ENCODE measurements at places on chromosomes 7 and 10.

- no peak for DNase-seq
Observed at GRCh38 chr10:114879541-114880158, 58.1 kb downstream of the FHIP2A start.

- DNase-seq = no peak
Observed at GRCh38 chr10:74021248-74022055, 23.5 kb downstream of the VCL start.

DNA sequence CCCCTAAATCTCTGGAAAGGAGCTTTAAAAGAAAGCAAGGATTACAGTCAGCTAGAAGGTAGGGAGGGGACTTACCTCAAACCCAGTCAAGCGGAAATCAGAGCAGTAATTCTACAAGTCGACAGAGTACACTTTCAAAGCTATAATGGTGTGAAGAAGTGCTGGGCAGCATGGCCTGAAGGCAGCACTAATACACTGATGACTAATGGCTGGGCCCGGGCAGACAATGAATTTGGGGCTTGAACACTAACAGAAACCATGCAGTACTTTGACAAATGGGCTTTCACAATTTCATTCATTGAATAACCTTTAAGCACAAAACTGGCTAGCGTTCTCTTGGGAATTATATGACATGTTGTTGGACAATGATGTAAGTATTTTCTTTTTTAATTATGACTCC, 4.7 kb downstream of the GLI3 start:
- no peak for DNase-seq

- DNase-seq = no peak
Observed at GRCh38 chr7:42953994-42954393, 21.8 kb downstream of the MRPL32 start.

GRCh38 chr10:83542774-83543411, 596.4 kb upstream of the GHITM start:
- no peak for DNase-seq

GRCh38 chr10:129547608-129548007, 80.6 kb downstream of the MGMT start:
- DNase-seq = no peak

DNA sequence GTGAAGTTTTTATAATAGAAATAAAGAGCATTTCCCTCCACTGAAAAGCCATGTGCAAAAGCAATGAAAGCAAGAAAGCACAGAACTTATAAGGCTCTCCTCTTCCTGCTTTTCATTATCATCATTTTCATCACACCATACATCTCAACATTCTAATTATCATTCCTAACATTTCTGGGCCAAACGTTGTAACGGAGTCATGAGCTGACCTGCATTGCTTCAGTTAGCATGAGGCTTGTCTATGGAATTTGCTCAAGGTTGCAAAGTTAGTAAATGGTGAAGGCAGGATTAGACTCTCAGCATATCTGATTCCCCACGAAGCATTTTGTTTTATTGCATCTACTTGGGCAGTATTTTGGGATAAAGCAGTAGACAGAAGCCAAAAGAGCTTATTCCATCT, 11.4 kb downstream of the SCIN start:
- no peak for DNase-seq

DNA sequence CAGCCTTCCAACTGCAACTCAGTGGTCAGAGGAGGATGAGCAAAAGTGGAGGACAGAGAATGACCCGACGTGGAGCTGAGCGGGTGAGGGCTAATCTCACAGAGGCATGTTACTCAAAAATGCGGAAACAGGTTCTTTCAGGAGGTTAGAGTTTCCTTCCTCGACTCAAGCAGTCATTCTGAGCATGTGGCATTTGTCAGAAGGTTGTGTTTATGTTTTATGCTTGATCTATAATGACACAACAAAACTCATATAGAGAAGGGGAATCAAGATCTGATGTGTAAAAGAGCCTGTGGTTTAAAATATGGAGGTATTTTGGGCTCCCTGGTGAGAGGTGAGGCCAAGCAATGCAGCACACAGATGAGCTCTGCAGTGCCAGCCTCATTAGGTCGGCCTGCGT, 311.4 kb downstream of the ADARB2 start:
- DNase-seq = no peak

DNA sequence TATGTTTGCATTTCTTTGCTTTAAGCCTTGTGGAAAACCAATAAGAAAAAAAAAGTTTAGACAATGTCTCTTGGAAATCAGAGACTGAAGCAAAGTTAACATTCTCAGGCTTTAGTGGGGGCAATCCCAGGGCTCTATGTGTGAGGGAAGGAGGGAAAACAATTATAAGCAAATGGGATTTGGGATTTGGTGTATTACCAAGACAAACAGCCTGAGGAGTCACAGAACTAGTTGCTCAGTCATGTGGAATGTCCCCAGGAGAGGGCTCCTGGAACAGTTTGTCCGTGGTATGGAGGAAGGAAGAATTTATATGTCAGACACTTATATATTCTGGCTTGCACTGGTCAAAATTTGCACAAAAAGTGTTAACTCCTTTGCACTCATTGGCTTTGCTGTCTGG, 562.9 kb upstream of the TPK1 start:
- no peak for DNase-seq

GRCh38 chr10:60968504-60968903, 24.5 kb upstream of the RHOBTB1 start:
- no peak for DNase-seq

DNA sequence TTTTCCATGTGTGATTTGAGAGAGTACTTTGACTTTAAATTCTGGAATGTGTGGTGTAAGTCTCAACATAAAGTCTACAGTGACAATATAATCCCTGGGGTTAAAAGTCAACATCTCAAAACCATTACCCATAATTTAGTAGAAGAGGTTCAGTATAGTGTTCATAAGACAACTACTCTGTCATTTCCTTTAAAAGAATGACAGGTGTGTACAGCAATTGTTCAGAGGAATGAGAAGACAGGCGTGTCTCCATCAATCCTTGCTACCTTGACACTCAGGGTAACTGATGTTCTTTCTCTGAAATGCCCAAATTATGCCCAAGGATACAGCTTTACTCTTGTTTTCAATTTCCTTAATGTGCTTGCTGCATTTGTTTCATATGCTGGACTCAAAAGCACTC, 256.4 kb downstream of the DYNC1I1 start:
- no peak for DNase-seq

DNA sequence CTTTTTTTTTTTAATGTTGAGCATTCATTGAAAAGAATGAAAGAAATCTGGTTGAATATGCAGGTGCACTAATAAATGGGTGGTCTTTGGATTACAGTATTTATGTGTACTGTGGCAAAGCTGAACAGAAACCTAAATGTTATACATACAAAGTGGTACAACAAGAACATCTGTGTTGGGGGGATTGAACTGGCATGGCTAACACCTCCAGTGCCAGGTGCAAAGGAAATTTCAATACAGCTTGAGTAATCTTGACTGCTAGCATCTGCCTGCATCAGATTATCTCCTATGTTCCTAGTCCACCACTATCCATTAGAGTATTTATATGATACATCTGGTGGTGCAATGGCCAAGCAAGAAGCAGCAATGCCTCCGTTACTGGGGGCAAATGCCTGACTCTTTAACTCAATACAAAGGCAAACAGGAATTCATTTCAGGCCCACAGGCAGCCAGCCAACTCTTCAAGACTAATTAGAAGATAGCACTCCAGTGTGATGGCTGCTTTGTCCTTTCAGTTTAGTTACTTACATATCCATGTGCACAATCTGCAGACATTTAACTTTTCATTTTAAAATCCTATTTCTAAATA, 220.5 kb upstream of the ETV1 start:
- DNase-seq = no peak

GRCh38 chr7:148688526-148688925, 10.2 kb upstream of the CUL1 start:
- no peak for DNase-seq

- no peak for DNase-seq
Observed at GRCh38 chr7:44063547-44063893, 1.8 kb downstream of the PGAM2 start.

DNA sequence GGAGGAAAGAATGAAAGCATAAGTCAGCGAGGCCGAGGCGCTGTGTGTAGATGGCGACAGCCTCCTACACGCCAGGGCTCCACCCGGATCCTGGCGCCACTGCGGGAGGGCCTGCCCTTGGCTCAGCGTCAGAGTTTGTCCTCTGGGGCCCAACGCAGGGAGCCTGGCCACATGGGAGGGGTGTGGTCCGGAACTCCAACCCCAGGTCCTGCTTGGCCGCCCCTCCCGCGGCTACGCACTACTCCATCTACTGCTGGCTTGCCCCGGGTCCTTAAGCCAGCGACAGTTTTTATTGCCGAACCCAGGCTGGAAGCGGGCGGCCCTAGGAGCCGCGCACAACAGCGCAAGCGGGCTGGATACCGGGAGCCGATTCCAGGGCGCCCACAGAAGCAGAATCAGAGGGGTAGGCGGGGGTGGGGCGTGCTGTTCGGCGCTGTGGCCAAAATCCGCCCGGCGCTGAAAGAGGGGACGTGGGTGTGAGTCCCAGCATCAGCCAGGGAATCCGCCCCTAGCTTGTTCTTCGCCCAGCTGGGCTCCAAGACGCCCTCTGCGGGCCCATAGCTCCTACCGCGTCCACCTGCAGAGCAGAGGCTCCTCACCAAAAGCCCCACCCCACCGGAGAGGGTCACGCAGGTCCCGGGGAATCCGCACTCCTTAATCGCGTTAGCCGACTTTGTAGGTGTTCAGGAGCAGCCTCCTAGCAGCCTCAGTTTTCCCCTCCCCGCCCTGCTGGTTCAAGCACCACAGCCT, 4.5 kb downstream of the KAZALD1 start:
- DNase-seq = no peak

- no peak for DNase-seq
Observed at GRCh38 chr10:117264782-117265181, 23.9 kb downstream of the SLC18A2 start.

DNA sequence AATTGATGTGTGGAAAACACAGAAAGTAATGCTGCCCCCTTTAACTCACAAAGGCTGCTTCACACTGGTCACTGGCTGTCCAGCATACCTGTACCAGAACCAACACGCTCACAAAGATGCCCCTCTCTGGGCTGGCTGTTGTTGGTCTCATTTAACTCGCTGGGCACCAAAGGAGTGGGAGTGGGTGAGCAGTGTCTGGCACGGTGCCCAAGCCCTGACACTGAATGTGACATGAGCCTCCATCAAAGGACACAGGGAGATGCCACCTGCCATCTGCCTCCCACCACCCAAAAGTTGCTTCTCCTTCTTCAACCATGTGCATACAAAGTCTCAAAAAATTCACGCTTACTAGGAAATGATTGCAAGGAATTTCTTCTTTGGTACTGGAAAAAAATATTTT, 86.8 kb downstream of the FGFR2 start:
- DNase-seq = no peak

- DNase-seq = no peak
Observed at GRCh38 chr7:30633223-30633622, 38.5 kb downstream of the GARS1 start.

GRCh38 chr10:13402021-13402420, 53.9 kb upstream of the SEPHS1 start:
- no peak for DNase-seq

DNA sequence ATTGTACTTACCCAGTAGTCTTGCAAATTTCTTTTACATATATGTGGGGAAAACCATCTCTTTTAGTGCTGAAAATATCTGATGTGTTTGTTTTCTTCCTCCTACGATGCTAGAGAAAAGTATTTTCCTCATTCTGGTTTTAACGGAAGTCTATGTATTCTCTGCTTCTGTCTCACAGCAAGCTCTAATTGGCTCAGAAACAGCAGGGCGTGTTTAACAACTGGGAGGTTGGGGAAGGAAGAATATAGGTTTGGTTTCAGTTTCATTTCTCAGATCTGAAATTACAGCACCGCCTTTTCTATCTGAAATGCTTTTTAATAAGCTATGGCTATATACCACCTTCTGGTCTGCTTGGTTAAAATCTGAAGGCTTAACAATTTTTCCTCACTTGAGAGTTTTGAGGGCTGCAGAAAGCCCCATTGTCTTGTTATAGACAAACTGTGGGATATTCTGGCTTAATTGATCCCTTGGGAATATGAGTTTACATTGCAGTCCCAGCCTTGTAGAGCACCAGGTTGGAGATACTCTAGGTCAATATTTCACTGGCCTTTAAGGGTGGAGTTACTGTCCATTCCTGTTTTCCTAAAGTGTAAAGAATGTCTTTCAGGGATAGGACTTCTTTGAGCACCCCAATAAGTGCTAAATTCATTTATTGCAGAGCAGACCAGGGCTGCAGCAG, at the start of gene SAMD9:
Gene SAMD9, minus strand, starts transcription at position 128 of the 679 bp plus-strand sequence. CDS start 11,882 bp downstream, outside the sequence.
- DNase-seq = peak; percentile 33

DNA sequence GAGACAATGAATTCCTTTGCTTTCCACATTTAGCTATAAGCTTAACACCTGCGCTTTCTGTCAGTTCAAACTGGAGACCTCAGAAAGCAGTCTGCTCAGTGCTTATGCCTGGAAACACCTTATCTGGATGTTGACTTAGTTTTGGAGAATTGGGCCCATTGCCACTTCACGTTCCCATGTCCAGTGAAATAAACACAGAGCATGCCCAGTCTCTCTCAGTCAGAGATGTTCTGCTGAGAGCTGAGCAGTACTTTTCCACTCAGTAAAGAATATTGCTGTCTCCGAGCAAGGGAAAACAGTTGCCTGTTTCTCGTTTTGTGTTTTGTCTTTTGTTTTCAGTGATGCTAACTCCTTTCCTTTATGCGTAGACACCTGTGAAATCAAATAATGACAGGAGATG, 83.2 kb upstream of the PRR15 start:
- no peak for DNase-seq

DNA sequence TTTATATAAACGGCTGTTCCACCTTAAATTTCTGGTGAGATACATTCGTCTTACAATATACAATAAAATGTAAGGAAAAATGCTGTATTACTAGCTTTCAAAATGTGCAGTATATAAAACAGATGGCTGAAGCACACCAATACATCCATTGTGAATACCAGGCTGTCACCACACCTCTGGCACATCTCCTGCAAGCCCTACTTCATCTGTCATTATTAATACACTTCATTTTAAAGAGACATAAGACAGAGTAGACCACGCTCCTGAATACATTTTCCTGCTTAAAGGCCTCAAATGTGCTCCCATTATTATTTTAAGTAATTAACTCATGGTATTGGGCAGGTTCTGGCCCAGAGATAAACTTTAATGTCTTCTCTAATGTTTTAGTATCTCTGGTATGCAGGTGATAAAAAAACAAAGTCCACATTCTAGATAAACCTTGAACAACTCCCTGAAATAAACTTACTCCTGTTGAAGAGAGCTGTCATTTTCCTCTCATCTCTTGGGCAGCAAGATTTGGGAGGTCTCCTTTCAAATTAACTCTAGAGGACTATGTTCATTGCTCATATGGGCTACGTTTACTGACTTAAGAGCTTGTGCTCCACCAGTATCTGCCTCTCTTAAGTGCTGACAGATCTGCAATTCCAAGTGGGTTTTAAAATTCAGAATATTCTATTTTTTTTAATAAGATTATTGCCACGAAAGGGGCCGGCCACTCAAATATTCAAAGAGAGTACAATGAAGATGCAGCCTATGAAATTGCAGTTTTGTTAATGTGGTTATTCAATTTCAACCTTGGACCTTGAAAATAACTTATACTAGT, 396.5 kb upstream of the SEMA3D start:
- no peak for DNase-seq

Measured in brain pericyte (primary cell).